ENCODE measurements at places on chromosomes 16 and 17. TPM values are rescaled to one million over a fixed set of nuclear protein-coding genes. Genes with fewer than 3 reads are reported as not detected.

PRSS36 gene
- 2.0 TPM for polyA plus RNA-seq

TIMM22 gene
- polyA plus RNA-seq = 14.9 TPM

MYH8 gene
- 3,387 TPM for polyA plus RNA-seq

SLFN14 gene
- 0.19 TPM for polyA plus RNA-seq

DNA sequence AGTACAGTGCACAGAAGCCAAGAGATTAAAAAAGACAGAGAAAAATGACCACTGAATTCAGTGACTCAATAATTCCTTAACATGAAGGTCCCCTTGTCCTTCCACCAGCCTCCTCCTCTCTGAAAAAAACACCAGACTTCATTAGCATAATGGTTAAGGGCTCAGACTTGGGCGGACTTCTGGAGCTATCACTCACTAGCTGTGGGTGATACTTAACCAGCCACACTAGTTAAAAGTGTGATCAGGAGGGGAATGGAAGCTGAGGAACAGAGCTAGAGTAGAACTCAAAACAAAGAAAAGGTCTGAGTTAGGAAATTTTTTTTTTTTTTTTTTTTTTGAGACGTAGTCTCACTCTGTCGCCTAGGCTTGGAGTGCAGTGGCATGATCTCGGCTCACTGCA is 23.2 kb downstream of the ZNF652 start:
- no peak for DNase-seq

DNA sequence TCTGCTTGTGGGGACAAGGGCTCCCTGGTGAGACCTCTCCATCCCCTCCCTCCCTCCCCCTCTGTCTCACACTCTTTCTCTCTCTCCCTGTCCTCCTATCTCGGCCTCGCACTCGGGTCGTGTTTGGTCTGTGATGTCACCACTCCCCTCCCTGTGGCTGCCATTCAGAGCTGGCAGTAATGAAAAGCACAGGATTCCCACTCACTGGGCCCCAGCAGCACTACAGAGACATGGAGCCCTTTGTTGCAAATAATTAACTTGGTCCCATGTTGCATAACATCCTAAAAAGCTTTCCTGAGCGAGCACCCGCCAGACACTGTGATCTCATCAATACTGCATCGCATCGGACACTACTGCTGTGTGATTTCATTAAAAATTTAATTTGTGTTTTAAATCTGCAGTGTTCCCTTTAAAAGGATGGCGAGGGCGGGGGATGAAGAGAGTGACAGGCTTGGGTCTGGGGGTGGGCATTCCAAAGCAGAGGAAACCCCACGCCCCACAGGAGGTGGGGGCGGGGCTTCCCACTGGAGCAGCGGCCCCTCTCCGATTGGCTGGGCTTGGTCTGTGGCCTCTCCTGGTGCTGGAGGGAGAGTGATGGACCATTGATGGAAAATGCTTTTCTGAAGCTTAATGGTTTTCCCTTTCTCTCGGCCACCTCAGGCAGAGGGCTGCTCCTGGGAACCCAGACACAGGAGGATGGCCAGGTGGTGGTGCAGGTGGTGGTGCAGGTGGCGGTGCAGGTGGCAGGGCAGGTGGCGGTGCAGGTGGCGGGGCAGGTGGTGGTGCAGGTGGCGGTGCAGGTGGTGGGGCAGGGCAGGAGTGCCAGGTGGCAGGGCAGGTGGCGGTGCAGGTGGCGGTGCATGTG is 15.3 kb upstream of the NPTX1 start:
- no peak for DNase-seq

- no peak for DNase-seq
These were observed 118.4 kb downstream of the ZNF778 start for GRCh38 chr16:89335803-89336485.

- no peak for DNase-seq
These were observed 2.9 kb downstream of the CLUH start for GRCh38 chr17:2708585-2709182.

DNA sequence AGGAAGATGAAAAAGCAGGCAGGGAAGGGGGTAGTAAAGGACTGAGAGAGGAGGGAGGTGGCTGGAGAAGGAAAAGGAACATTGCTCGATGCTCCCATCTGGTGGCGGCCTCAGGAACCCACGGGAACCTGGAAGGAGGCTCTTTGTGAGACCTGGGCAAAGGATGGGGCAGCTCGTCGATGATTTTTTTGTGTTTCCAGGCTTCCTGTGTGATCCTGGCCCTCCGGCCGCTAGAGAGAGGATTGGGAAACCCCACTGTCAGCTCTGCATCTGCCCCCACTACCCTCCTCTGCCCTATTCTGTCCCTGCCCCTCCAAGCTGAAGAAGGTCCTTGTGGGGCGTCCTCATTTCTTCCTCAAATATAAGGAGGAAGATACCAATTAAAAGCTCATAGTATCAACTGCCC is 6.6 kb downstream of the WFIKKN2 start:
- peak; percentile 80 for DNase-seq

GRCh38 chr17:58004060-58004459 is 3.0 kb downstream of the SRSF1 start:
- no peak for DNase-seq

- DNase-seq = no peak
These were observed 419.1 kb downstream of the MAF start for GRCh38 chr16:79181419-79181818.

DNA sequence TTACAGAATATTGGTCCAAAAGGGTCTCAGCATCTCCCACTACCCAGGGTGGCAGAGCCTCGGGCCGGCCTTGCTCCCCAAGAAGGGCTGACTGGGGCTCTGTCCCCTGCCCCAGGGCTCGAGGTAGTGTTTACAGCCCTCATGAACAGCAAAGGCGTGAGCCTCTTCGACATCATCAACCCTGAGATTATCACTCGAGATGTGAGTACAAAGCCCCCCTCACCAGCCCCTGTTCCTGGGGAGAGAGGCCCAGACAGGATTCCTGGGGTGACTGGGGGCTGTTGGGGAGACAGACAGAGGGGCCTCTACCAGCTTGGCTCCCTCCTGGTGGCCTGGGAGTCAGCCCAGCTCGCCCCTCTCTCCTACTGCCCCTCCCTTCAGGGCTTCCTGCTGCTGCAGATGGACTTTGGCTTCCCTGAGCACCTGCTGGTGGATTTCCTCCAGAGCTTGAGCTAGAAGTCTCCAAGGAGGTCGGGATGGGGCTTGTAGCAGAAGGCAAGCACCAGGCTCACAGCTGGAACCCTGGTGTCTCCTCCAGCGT is 6.1 kb upstream of the NLRC5 start:
- no peak for DNase-seq

Measured in hindlimb muscle (tissue), 1 donor.